ENCODE measurements at places on chromosomes 16 and 17.

- DNase-seq: no peak
Observed at GRCh38 chr16:1072526-1073261, at the start of gene SSTR5. Gene SSTR5 (plus strand): TSS chr16:1072747. CDS start chr16:1078869, 6,122 bp downstream.

DNA sequence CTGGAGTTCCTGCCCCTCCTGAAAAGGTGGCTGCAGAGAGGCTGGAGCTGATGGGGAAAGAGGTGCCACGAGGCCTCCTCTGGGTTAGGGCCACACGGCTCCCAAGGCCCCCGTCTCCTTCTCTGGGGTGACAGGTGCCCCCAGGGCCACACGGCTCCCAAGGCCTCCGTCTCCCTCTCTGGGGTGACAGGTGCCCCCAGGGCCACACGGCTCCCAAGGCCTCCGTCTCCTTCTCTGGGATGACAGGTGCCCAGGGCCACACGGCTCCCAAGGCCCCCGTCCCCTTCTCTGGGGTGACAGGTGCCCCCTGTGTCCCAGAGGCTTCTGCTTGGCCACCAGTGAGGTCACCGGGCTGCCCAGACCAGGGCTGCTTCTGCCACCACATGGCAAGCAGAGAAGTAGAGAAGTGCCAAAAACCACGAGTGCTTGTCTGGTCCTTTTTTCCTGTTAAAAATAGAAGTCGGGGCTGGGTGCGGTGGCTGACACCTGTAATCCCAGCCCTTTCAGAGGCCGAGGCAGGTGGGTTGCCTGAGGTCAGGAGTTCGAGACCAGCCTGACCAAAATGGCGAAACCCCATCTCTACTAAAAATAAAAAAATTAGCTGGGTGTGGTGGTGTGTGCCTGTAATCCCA lies 4.1 kb downstream of the CAPN15 start:
- DNase-seq: no peak

DNA sequence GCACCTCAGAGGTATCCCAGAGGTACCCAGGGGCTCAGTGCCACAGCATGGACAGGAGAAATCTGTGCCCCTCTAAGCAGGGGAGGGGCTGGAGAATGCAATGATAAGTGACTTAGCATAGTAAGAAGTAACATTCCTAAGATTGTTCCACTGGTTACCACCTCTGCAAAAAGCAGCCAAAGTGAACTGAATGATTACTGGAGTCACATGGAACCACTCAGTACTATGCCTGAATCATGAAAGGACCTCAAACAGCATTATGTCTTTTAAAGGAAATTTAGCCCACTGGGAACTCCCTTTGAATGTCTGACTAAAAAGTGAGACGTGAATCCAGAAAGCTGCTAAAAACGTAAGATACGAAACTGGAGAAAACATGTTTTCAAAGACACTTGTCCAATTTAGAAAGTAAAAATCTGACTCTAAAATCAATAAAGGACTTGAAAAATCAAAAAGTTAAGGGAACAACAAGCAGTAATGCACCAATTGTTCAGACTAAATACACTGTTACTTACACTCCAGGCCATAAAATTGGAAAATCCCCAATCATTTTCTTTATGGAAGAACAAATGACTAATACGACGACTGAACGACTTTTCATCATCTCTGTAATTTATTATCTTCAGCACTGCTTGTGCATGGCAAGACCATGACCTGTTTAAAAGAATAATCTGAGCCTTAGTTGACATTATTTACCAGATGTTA lies 38.6 kb downstream of the LITAFD start:
- peak; percentile 39 for DNase-seq

DNA sequence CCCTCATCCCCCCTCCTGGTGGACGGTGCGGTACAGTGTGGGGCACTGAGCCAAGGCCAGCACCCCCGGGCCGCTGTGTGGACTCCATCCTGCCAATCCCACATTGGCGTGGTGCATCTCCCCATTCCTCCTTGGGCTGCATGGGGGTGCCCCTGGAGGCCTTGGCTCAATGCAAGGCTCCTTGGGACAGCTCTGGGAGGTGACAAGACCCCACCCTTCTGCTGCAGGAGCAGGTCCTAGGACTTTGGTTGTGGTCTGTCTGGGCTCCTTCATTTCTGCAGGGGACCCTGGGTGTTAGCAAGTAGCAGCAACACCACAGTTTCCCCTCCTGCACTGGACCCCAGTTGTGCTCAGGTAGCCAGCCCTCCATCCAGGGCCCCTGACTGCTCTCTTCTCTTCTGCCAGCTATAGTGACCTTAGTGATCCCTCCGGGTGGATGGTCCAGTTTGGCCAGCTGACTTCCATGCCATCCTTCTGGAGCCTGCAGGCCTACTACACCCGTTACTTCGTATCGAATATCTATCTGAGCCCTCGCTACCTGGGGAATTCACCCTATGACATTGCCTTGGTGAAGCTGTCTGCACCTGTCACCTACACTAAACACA lies 1.3 kb downstream of the PRSS21 start:
- no peak for DNase-seq

- no peak for DNase-seq
Observed at GRCh38 chr17:75820094-75821080, 23.8 kb downstream of the UNC13D start.

DNA sequence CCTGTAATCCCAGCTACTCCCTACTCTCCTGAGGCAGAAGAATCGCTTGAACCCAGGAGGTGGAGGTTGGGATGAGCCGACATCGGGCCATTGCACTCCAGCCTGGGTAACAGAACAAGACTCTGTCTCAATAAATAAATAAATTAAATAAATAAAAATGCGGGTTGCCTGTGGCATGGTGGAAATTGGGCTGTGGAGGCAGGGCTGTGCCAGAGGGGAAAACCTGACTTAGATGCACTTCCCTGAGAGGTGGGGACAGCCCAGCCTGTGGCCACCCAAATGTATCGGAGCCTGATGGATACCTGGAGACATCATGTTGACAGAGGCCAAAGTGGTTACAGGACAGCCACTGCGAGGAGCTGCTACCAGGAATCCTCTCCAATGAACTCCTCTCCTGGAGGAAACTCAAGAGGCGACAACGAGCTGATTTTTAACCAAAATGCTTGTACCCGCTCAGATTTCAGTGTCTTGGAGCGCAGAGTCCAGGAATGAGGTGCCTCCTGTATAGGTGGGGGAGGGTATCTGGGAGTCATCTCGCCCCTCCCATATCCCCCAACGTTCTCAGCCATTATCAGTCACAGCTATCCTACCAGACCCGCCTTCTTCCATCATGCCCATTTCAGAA lies 32.3 kb downstream of the DDX19A start:
- DNase-seq: no peak

DNA sequence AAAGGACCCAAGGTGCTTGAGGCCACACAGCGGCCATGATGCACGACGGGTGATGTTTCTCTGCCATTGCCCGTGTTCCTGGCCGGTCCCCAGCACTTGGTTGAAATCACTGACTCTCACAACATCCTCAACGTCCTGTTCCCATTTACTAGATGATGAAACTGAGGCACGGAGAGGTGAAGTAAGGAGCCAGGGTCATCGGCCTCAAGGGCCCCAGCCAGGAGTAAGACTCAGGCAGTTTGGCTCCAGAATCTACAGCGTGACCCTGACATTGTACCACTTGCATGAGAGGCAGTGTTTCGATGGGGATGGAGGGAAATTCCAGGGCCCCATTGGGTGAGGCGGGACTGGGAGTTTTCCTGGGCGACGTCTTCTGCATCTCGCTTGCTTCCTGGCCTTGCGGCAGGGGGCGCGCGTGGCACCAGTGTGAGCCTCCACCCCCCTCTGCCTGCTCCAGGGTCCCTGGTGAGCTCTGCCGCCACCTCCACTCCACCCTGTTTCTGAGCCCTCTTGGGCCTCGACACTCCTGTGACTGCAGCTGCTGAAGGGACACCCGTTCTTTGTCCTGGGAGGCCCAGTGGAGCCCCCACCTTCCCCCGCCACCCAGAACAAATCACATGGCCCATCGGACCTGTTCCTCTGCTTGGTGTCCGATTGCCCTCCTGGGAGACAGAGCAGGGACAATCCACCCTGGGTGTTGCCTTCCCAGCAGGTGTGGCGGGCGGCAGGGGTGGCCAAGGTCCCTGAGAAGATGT lies 133.0 kb upstream of the GSE1 start:
- no peak for DNase-seq

- no peak for DNase-seq
Observed at GRCh38 chr17:31413081-31413799, 21.8 kb downstream of the RAB11FIP4 start.

DNA sequence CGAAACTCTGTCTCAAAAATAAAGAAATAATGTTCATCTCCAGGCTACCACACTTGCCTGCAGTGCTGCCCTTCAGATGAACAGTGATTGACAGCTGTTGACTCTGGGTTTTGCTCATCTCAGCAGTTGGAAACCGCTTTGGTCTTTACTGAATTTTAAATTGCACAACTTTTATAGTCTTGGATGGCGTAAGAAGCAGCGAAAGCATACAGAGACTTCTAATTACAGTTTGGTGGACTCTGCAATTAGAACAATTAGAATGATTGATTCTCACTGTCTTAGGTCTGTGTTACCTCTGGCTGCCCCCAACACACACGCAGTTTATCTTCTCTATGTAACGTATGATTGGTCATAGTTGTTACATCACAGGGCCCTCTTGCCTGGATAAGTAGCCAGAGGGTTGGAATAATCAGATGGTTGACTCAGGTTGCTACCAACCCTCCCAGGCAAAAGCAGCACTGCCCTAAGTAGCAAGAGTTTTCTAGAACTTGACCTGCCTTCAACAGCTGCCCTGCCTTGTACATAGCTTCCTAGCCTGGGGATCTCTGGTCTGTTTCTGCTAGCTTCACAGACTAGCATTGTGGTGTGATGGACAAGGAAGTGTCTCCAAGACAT lies 1.9 kb upstream of the NAT9 start:
- DNase-seq: no peak

DNA sequence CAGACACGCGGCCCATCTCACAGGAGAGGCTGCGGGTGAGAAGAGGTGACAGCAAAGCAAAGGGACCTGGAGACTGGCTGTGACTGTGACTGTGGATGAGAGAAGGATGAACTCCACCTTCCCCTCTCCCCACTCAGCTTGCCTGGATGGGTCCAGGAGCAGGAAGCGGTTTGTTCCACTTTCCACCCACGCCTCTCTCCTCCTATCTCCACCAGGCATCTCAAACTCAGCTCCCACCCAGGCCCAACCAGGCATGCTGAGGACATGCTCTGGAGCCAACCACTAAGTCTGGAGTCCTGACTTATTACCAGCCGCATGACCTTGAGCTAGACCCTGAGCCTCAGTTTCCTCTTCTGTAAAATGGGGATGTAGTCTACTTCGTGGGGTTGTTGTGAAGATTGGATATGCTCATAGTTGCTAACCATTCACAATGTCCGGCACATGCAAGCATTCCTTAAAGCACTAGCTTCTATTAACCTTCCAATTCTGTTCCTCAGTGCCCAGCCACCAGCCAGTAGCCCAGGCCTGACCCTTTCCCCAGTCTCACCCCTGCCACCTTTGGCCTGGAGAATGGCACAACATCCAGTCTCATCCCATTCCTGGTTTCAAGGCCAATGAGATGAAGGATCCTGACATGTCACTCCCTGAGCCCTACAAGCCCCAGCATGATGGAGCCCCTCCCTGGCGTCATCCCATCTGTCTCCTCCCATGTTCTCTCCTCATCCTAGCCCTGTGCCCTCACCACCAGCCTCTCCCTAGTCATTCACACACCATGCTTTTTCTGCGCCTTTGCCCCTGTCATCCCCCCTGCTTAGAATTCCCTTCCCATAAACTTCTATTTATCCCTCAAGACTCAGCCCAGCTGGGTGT lies 2.3 kb downstream of the GAS2L2 start:
- no peak for DNase-seq

DNA sequence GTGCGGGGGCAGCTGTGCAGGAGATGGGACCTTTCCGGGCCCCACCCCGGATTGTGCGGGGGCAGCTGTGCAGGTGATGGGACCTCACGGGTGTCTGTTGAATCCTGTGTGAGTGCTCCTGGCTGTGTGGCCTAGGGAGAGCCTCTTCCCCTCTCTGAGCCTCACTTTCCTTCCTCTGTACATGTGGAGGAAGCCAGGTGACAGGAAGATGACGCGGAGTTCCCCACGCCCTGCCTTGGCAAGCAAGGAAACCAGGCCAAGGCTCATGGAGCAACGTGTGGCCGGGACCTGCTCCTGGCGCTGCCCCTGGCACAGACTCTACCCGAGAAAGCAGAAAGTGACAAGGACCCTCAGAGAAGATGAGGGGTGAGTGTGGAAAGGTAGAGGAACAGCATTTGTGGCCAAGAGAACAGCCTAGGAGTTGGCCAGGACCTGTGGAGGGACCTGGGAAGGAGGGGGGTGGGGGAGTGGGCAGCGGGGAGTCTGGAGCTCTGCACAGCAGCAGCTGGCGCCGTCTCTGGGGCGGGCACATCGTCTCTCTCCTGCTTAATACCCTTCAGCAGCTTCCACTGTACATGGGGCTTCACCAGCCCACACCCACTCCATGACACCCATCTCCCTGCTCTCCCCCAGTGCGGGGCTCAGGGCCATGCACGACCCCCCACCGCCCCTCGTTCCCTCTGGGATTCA lies 38.4 kb upstream of the PABPN1L start:
- no peak for DNase-seq

- no peak for DNase-seq
Observed at GRCh38 chr16:12313902-12314621, 337.5 kb downstream of the SNX29 start.

GRCh38 chr16:50837324-50837723 lies 95.4 kb downstream of the CYLD start:
- no peak for DNase-seq

- no peak for DNase-seq
Observed at GRCh38 chr17:71287071-71287823, 833.6 kb upstream of the SOX9 start.

GRCh38 chr16:49490321-49490705 lies 116.7 kb downstream of the C16orf78 start:
- DNase-seq: no peak

GRCh38 chr16:76222087-76222486 lies 55.1 kb upstream of the CNTNAP4 start:
- DNase-seq: no peak

DNA sequence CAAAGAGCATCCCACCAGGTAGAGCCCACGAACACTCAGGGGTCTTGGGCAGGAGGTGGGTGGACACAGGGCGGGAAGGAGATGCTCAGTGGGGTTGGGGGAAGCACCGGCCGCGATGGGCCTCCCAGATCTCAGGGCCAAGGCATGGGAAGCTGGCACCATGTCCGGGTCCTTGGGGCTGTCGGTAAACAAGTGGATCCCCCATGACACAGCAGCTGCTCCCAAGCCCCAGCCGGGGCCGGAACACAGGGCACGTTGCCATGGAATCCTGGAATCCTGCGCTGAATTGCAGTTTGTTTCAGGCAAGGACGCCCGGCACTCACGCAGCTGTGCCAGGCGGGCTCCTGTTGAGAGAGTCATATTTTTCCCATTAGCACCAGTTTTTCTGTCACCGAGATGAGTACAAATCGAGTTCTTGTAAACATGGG lies 23.0 kb upstream of the CHMP6 start:
- DNase-seq: no peak

DNA sequence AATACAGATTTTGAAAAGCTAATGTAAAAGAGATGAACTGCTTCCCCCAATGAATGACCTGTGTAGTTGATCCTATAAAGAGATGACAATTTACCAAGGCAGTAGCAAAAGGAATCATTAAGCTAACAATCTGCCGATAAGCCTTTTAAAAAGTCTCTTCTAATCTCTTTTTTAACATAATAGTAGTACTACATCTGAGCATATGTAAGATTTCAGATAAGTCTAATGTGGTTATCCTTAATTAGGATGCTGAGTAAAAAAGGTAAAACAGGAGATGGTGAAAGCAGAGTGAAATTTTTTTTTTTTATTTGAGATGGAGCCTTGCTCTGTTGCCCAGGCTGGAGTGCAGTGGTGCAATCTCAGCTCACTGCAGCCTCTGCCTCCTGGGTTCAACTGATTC lies 26.2 kb upstream of the RASL10B start:
- no peak for DNase-seq

All from activated CD4-positive, alpha-beta T cell treated with anti-CD3 and anti-CD28 coated beads, Interleukin-10, Interleukin-2, amounts not matched to agents 100 ng/mL and 50 ng/mL, durations not matched to agents 16 hours and 8 hours (primary cell).